ENCODE measurements at places on chromosomes 5 and 9.

DNA sequence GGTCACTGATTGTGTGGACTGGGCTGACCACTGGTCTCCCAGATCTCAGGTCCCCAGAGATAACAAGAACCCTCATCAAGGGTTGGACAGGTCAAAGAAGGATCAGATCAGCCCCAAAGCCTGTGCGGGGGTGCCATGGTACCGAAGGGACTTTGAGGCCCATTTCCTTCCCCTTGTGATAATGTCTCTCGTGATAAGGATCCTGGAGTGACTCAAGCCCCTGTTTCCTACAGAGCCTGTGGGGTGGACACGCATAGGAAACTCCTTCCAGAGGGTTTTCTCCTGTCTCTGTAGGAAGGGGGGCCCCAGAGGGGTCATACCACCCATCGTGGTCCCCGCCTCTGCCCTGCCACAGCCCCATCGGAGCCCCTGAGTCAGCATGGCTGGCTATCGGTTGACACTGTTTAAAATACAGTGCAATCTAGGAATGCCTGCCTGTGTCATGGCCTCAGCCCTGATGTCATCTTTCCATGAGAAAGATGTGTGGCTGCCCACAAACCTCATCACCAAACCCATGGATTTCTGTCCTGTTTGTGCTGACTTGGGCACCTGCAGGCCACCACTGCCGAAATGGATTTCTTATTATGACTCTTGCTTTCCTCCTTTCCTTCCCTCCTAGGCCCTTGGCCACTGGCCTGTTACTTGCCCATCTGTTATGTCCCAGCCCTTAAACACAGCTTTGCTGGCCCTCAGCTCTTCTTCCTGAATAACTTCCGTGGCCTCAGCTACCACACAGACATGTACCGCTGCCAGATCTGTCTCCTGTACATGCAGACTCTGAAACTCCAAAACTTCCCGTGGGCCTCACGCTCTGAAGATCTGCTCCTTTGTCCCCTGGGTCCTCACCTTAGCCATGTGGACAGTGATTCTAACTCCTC is 2.9 kb upstream of the CSF2 start:
- DNase-seq: no peak
- H3K36me3 ChIP-seq: no peaks in the 10 kb centered on the region
- no peak overlapping the region for H3K27ac ChIP-seq
- H3K4me3 ChIP-seq: no peak overlapping the region

GRCh38 chr9:75950998-75951397 is 60.5 kb downstream of the PCSK5 start:
- H3K36me3 ChIP-seq: no peaks in the 10 kb centered on the region
- no peak overlapping the region for H3K27ac ChIP-seq
- H3K4me3 ChIP-seq: no peak overlapping the region
- no peak for DNase-seq
- H3K27me3 ChIP-seq: no peaks in the 10 kb centered on the region

DNA sequence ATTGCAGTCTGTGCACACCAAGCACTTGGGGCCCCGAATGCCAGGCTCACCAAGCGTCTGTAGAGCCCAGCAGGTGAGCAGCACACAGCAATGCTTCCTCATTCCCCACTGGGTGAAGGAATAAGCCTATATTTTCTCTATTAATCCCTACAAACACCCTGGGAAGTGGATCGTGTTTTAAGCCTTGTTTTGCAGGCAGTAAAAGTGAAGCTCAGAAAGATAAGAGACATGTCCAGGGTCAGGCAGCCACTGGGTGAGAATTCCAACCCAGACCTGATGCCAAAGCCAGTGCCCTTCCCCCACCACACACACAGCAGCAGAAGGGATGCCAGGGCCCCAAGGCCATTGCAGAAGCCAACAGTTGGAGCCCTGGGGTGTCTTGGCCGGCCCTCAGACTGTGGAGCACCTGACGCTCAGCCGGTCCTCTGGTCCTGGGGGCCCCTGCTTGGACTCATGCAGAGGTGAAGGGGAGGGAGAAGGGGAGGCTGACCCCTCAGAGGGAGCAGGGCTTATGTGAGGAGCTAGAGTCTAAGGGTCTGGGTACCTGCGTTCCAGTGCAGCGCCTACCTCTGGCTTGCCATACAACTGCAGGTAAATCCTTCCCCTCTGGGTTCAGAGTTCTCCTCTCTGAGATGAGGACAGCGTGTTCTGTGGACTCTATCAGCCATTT is 26.3 kb upstream of the SYNPO start:
- DNase-seq: no peak
- peaks cover 5% of the 10 kb centered on the region for H3K27me3 ChIP-seq
- H3K36me3 ChIP-seq: peaks cover 4% of the 10 kb centered on the region

- H3K27me3 ChIP-seq: peaks cover 2% of the 10 kb centered on the region
- no peak for DNase-seq
- H3K27ac ChIP-seq: peak overlapping the region; percentile 97
- peaks cover 36% of the 10 kb centered on the region for H3K36me3 ChIP-seq
These were observed 107.8 kb downstream of the THBS4 start for GRCh38 chr5:80142996-80143395.
